ENCODE measurements at places on chromosomes 1 and 21.

DNA sequence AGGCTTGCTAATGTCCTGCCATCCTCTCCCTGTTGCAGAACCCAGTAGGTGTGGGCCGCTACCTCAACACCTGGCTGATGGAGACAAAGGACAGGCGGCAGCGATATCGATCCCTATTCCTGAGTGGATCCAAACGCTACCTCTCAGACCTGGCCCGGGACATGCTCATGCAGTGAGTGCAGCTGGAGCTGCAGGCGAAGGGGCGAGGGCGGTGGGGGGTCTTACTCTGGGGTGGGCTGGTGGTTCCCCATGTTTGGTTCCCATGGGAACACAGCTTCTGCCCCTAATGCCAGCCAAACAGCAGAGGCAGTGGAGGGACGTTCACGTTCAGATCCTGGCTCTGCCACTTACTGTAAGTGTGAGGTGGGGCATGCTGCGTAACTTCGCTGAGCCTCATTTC, 15.8 kb upstream of the TTC22 start:
- DNase-seq = no peak

GRCh38 chr1:230976825-230977747, 1.6 kb downstream of the TTC13 start:
- peak; percentile 19 for DNase-seq

DNA sequence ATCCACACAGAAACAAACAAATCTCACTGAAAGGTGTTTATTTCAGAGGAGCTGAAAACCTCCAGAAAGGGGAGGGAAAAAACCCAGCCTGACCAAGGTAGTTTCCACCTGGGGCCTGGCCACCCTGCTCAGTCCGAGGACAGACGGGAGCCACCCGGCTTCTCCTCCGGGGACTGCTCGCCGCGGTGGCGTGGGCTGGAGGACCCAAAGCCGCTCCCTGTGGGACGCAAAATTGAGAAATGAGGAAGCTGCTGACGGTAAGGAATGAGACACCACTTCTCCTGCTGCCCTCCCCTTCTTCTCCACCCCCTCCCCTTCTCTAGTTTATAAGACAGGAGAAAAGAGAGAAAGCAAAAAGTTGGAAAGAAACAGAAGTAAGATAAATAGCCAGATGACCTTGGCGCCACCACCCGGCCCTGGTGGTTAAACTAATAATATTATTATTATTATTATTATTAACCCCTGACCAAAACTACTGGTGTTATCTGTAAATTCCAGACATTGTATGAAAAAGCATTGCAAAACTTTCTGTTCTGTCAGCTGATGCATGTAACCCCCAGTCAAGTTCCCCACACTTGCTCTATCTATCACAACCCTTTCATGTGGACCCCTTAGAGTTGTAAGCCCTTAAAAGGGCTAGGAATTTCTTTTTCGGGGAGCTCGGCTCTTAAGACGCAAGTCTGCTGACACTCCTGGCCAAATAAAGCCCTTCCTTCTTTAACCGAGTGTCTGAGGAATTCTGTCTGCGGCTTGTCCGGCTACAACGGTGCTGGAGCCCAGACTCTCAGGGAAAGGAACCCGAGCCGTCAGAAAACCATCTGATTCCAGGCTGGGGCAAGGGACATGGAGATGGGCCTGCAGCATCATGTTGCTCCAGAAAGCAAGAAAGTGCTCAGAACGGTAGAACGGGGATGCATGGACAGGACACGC, 12.5 kb downstream of the ITGB2 start:
- no peak for DNase-seq

- DNase-seq = peak; percentile 1
Measured at GRCh38 chr1:113452921-113453770, 62.8 kb downstream of the MAGI3 start.

DNA sequence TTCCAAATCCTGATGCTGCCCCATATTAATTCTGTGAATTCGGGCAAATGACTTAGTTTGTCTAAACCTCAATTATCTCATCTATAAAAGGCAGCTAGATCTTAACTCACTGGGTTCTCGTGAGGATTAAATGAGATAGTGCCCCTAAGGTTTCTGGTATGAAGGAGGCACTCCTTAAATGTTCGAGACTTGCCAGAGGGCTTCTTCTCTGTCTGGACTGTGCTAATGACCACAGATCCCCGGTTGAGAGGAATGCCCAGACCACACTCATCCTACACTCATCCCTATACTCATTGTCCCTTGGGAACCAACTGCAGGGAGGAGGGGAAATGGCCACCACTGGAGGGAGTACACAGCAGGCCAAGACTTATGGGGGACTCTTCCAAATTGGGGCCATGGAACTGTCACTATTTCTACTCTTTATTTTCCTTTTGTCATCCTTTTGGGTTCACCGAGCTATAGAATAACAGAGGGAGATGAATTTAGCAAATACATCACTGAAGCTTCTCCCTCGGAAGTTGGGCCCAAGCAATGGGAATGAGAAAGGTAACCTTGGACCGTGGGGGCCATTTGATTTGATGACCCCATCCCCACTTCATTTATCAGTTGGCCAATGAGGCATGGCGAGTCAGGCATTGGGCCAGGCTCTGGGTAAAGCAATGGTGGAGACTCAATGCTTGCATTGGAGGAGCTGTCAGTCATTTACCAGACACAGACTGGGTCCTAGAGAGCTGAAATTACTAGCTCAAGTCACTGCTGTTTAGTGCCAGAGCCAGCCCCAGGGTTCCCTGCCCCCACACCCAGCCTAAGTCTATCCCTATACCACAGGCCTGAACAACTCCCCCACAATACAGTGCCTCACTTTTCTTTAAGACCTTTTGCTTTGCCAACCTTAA, 5.1 kb downstream of the ATF3 start:
- DNase-seq = no peak

- DNase-seq = no peak
Measured at GRCh38 chr1:234987415-234988154, 141.1 kb downstream of the TOMM20 start.

- DNase-seq = peak; percentile 8
Measured at GRCh38 chr1:175887981-175888428, 144.6 kb upstream of the TNR start.

DNA sequence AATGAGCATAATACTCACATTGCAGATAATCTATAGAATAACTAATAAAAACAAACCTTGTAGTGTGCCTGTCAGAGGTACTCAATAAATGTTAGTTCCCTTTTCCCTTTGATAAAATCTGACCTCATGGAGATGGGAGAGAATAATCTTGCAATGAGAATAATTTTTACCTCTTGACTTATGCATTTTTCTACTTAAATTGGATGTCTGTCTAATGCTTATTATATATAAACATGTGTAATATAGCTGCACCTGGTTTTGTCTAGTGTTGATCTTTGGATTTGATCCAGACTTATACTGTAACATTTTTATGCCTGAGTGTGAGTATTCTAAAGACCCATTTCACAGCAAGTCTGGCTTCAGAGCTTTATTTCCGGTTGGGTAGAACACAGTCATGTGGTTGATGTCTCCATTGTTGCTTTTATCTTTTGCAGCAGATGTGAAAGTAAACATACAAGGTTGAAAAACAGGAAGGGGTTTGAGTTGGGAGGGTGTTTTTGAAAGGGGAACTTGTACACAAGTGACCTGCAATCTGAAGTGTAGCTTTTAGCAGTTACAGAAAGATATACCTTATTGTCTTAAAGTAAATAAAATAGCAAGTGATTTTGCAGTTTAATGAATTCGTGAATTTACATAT, 12.4 kb downstream of the EPB41 start:
- peak; percentile 45 for DNase-seq

DNA sequence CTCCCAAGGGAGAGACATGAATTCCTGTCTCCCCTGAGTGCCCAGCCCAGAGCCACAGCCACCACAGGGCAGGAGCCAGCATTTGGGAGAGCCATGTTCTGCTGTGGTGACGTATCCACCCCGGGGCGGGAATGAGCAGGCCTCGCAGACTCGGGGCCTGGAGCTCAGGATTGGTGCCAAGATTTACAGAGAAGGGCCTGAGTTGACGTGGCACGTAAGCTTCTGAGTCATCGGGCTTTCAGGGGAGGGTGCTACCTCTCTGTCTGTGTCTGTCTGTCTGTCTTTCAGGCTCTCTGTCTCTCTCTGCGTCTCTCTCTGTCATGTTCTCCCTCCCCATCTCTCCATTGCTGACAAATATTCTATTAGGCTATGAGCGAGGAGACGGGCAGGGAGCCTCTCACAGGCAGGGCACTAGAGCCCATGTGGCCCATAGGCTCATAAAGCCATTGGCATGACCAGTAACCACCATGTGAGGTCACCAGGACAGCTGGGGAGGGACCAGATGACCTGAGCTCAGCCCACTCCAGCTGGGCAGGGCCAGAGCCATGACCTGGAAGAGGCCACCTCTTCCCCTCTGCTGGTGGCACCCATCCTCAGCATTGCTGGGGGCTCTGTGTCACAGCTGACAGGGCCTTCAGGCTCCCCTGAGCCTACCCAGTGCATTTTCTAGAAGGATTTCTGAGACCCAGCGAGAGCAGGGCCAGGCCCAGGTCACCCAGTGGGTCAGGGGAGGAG, 300.0 kb upstream of the VAMP3 start:
- peak; percentile 10 for DNase-seq
